ENCODE measurements at places on chromosomes 1 and 21. TPM values are rescaled to one million over a fixed set of nuclear protein-coding genes. Genes with fewer than 3 reads are reported as not detected.
A peak's percentile ranks its signal among the peaks of the same experiment; 100 is the strongest.

Gene CSMD2
- 0.14 TPM for total RNA-seq

Gene DRAXIN
- total RNA-seq = 7.1 TPM

Gene PLA2G5
- 0.51 TPM for total RNA-seq

DNA sequence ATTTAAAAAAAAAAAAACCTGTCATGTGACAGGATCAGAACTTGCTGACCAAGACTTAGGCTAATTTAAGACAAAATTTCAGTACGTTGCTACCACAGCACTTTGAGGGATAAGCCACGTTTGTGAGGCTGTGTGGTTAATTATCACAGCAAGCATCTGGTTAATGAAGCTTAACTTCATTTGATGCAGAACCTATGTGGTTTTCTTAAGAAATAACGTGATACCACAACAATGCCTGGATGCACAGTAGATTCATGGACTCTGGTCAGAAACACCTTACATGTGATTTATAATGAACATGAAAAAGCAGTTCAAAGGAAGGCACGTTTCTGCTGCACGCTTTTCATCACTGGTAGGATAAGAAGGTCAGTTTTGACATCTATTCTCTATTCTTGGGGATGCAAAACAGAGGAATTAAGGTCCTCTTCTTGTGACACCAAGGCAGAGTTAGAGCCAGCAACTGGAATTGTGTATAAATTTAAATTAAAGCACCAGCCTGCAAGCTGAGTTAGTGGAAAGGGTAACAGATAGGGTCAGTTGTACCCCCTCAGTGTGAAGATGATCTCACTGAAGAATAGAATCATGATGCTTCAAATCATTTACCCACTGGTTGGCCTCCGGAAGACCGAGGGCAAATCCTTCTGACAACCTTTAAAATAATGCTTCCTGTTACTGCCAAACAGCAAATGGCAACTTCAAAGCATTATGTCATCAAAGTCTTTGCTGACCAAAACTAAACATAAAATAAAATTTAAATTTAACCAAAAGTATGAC is 6.0 kb upstream of the KRTAP8-1 start:
- no peaks in the 10 kb centered on the region for H3K4me1 ChIP-seq
- H3K4me3 ChIP-seq = no peak overlapping the region
- no peaks in the 10 kb centered on the region for H3K36me3 ChIP-seq
- no peaks in the 10 kb centered on the region for H3K27me3 ChIP-seq

GRCh38 chr1:169924829-169925228 is 31.1 kb upstream of the SCYL3 start:
- H3K27me3 ChIP-seq = no peaks in the 10 kb centered on the region
- H3K27ac ChIP-seq = no peak overlapping the region
- H3K4me1 ChIP-seq = no peaks in the 10 kb centered on the region
- no peak overlapping the region for H3K4me3 ChIP-seq

DNA sequence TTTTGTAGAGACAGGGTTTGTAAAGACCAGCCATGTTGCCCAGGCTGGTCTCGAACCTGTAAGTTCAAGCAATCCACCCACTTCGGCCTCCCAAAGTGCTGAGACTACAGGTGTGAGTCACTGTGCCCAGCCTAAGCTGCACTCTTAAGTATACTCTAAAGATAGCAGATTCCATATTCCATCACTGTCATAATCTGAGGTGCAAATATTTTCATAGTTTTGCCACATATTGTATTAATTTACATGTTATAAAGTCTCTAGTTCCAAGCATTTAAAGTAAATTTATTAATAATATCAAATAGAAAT is 121.3 kb downstream of the HFM1 start:
- no peaks in the 10 kb centered on the region for H3K36me3 ChIP-seq
- no peak overlapping the region for H3K27ac ChIP-seq
- no peak for DNase-seq
- H3K4me3 ChIP-seq = no peak overlapping the region

- DNase-seq = peak; percentile 63
- H3K36me3 ChIP-seq = peaks cover 10% of the 10 kb centered on the region
- no peaks in the 10 kb centered on the region for H3K4me1 ChIP-seq
- H3K27ac ChIP-seq = no peak overlapping the region
Observed at GRCh38 chr1:43547538-43548072, 16.9 kb downstream of the PTPRF start.

DNA sequence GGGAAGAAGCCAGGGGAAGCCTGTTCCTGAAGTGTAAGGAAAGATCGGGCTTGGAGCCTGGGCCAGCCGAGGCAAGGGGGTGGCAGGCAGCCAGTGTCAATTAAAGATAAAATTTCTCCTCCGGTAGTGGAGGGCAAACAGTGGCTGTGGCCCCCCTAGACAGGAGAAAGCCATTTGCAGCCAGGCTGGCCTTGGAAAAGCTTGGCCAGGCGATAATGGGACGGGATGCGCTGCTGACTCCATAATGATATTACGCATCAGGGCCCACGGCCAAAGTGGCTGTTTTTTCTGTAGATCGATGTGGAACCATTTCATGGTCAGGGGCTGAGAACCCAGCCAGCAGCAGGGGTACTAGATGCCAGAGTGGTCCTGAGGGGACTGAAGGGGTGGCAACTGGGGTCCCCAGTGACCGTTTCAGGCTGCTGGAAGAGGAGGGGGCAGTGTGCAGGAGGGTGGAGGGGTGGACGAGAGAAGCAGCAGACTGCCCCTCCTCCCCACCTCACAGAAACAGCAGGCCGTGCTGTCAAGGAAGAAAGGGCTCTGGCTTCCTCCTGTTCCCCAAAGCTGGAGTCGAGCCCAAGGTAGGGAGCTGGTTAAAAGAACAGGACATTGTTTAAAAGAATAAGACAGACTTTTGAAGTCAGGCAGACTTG is 25.2 kb downstream of the KCNC4 start:
- H3K27me3 ChIP-seq = no peaks in the 10 kb centered on the region
- H3K4me3 ChIP-seq = no peak overlapping the region
- DNase-seq = no peak
- no peaks in the 10 kb centered on the region for H3K36me3 ChIP-seq
- peaks cover 13% of the 10 kb centered on the region for H3K4me1 ChIP-seq

- no peaks in the 10 kb centered on the region for H3K36me3 ChIP-seq
- H3K27ac ChIP-seq = no peak overlapping the region
- DNase-seq = peak; percentile 59
- H3K27me3 ChIP-seq = no peaks in the 10 kb centered on the region
- no peaks in the 10 kb centered on the region for H3K4me1 ChIP-seq
Observed at GRCh38 chr21:17441370-17441769, 71.5 kb upstream of the CXADR start.

DNA sequence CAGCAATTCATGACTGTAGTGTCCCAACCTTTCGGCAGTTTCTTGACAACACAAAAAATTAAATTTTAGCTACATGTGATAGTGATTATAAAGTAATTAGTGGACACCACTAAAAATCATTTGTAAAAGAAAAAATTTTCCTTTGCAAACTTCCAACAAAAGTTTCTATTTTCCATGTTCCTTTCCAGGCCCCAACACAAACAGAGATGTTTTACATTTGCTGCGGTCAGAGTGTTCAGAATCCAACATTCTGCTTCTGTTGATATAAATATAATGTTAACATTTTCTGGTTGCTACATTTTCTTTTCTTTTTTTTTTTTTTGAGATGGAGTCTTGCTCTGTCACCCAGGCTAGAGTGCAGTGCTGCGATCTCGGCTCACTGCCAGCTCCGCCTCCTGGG is 54.9 kb upstream of the WLS start:
- H3K27me3 ChIP-seq = no peaks in the 10 kb centered on the region
- no peak overlapping the region for H3K4me3 ChIP-seq
- H3K36me3 ChIP-seq = no peaks in the 10 kb centered on the region
- no peak overlapping the region for H3K27ac ChIP-seq
- no peaks in the 10 kb centered on the region for H3K4me1 ChIP-seq

DNA sequence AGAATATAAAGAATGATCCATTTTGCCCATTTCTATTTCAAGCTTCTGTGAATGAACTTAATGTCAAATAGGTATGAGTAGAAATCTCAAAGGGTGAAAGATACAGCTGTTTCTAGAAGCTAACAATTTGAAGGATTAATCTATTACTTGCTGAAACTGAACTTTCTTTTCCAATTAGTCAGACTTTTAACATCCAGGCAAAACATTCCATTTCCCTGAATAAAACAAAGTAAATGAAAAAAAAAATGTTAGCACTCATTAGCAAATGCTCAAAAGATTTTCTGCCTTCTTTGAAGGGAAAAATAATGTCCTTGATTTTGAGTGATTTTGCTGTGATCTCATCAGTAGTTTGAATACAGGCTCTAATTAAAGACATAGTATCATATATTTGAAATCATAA is 447.6 kb upstream of the PRMT6 start:
- H3K4me3 ChIP-seq = no peak overlapping the region
- no peak for DNase-seq
- no peaks in the 10 kb centered on the region for H3K36me3 ChIP-seq
- no peaks in the 10 kb centered on the region for H3K4me1 ChIP-seq
- H3K27me3 ChIP-seq = no peaks in the 10 kb centered on the region

DNA sequence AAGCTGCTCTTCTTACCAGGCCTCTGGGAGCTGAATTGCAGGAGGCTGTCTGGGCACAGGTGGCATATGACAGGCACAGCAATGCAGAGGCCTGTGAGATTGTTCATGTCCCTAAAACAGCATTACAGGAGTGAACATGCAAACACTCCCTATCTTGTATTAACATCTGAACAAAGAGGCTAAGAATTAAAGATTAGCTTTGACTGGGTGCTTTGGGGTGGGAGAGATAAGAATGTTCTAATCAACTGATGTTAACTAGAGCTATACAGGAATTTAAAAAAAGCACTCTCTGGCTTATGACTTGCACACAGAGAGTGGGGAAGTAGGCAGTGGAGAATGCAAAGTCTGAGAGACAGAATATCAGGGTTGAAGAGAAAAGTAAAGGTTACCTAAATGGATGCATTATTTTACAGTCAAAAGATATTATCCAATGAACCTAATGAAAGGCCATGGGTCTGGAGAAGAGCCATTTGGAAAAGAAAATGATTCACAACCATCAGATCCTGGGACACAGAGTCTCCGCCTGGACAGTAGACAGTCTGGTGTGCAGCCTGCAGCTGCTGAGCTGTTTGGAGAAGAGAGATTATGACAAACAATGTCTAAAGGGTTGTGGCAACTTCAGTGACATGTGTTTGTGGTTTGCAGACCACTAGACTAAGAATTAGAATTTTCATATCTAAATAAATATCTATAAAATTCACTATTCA is 20.2 kb downstream of the DPT start:
- H3K4me1 ChIP-seq = peaks cover 23% of the 10 kb centered on the region
- no peaks in the 10 kb centered on the region for H3K27me3 ChIP-seq
- H3K27ac ChIP-seq = peak overlapping the region; percentile 89
- no peaks in the 10 kb centered on the region for H3K36me3 ChIP-seq
- DNase-seq = peak; percentile 70

DNA sequence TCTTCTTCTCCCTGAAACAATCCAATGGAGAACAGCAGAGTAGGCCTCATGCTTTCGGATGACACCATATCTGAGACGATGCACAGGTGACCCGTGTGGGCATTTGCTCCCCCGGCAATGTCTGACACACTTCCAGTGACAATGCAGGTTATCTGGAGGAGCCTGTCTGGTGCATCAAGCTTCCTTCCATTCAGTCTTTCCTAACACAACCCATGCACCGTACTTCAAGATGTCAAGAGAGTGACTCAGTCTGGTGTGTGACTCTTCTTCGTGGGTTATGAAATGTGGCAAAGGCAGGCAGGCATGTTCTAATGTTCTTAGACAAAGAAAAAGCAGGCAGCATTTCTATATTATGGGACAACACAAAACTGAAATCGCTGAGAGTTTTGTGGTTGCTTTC is 159.1 kb downstream of the EDEM3 start:
- no peaks in the 10 kb centered on the region for H3K27me3 ChIP-seq
- H3K4me1 ChIP-seq = no peaks in the 10 kb centered on the region
- no peaks in the 10 kb centered on the region for H3K36me3 ChIP-seq
- H3K27ac ChIP-seq = no peak overlapping the region
- no peak for DNase-seq
- H3K4me3 ChIP-seq = no peak overlapping the region

DNA sequence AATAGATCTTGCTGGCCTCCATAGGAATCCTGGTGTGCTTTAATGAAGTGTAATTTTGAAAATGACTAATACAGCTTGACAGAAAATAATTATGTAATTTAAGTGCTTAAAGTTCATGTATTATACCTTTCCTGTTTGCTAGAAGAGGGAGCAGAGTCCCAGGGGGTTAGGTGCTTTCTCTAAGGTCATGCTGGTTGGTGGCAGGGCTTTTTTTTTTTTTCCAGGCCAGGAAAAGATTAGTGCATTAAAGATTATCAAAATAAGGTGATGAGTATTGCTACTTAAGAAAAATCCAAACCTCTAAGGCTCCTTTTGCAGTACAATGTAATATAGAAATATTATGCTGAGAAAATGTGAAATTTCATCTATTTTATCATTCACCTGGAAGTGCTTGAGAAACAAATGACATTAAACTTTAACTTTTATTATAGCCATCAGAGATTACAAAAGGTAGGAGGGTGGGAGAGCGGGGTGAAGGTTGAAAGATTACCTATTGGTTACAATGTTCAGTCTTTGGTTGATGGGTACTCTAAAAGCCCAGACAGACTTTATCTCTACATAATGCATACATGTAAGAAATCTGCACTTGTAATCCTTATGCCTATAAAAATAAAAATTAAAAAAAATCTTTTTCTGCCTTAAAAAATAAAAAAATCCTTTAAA is 110.8 kb downstream of the RABGAP1L start:
- no peak overlapping the region for H3K27ac ChIP-seq
- H3K27me3 ChIP-seq = no peaks in the 10 kb centered on the region
- no peaks in the 10 kb centered on the region for H3K4me1 ChIP-seq
- H3K36me3 ChIP-seq = no peaks in the 10 kb centered on the region

GRCh38 chr1:172486805-172487454 is 43.1 kb upstream of the PIGC start:
- DNase-seq = no peak
- H3K4me3 ChIP-seq = no peak overlapping the region
- no peaks in the 10 kb centered on the region for H3K36me3 ChIP-seq
- no peaks in the 10 kb centered on the region for H3K4me1 ChIP-seq
- H3K27ac ChIP-seq = no peak overlapping the region
- H3K27me3 ChIP-seq = no peaks in the 10 kb centered on the region

DNA sequence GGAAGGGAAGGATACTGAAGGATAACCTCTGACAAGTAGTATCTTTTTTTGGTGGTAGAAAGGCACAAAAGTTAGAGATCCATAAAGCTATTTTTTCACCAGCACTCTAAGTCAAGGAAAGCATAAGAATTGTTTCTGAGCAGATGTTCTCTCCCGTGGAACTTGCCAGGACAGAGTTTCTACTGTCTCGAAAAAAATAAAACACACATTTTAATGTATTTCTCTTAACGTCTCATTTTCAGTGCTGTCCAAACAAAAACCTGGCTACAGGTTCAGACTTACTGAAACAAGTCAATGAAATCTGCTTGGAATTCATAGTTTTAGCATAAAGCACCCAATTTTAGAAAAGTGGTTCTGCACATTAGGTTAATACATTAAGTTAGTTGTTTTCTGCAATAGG is 338.3 kb downstream of the LTN1 start:
- no peaks in the 10 kb centered on the region for H3K4me1 ChIP-seq
- H3K27me3 ChIP-seq = no peaks in the 10 kb centered on the region
- no peak overlapping the region for H3K4me3 ChIP-seq
- no peaks in the 10 kb centered on the region for H3K36me3 ChIP-seq
- no peak for DNase-seq

Measured in SJCRH30 (cell line).